ENCODE measurements at places on chromosomes 11 and 22.

DNA sequence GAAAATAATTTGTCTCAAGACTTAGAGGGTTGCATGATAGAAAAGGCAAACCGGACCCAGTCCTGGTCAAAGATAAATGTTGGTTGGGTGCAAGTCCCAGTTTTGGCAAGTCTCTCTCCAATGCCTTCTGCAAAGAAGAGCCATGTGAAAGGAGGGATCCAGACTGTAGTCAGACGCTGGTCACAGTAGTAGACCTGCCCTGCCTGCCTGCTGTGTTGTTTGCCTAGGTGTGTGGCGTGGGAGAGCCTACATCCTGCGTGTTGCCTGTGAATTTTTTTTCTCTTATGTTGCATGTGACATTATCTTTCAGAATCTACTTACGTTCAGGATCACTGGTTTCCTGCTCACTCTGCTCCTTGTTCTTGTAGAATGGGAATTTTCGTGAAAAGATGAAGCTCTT, 197.6 kb upstream of the CCDC90B start:
- DNase-seq, result no peak

GRCh38 chr22:37214731-37215030, 2.4 kb upstream of the SSTR3 start:
- no peak for DNase-seq

DNA sequence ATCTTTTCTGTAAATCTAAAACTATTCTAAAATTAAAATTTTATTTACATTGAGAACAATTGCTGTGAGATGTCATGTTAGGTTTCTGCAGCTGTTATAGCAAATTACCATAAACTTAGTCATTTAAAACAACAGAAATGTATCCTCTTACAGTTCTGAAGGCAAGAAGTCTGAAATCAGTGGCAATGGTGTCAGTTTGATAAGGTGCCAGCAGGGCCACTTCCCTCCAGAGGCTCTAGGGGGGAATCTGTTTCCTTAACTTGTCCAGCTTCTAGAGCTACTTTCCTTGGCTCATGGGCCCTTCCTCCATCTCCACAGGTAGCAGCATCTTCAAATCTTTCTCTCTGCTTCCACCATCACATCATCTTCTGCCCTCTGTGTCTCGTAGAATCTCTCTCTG, 23.0 kb downstream of the MOGAT2 start:
- no peak for DNase-seq

DNA sequence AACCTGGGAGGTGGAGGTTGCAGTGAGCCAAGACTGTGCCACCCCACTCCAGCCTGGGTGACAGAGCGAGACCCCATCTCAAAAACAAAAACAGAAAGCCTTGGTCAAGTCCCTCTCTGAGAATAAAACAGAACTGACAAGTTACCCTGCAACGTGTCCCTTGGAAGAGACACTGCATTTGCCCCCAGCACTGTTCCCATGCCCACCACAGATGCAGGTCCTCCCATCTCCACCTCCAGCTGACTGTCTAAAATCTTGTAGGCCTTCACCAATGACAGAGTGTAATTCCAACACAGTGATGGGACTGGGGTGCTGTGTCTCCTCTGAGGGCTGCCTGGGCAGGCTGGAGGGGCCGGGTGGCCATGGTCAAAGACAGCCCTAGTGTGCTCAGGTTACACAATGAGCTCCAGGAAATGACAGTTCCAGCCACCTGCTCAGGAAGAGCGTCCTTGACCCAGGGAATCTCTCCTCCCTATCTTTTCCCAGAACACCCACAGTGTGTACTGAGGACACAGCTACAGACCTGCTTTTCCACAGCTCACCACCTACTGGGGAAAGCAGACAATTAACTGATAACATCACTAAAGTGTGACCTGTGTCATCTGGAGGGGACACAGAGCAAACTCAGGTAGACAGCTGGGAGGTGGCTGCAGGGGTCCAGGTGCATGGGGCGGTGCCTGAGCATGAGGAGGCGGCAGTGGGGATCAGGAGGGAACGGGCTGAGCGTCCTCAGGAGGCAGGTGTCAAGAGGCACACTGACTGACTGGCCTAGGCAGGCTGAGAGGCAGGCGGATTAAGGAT, 56.4 kb downstream of the ARFGAP3 start:
- DNase-seq, result no peak

GRCh38 chr22:50280708-50281383, 10.7 kb upstream of the MAPK11 start:
- no peak for DNase-seq

- no peak for DNase-seq
These were observed 156.1 kb downstream of the HIPK3 start for GRCh38 chr11:33413301-33413700.

- DNase-seq, result no peak
These were observed 215.6 kb downstream of the DDX10 start for GRCh38 chr11:108880510-108880909.

GRCh38 chr22:49392841-49393510, 434.7 kb downstream of the BRD1 start:
- DNase-seq, result no peak

- no peak for DNase-seq
These were observed 27.0 kb upstream of the SLC25A18 start for GRCh38 chr22:17536269-17536668.

DNA sequence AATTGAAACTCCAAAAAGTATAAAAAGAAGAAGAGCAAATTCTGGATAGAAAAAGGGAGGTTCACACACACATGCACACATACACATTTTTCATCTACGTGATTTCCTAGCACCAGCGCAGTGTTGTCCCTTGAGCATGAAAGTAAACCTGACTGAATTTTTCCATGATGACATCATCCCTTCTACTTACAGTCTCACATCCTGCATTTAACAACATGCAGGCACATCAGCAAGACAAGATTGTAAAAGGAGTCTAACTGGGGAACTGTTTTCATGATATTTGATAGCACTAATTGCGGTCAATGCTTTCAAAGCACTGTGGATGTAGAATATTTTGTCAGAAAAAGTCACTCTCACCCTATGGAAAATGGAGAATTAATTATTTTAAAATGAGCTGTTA, 36.6 kb downstream of the GAS2 start:
- no peak for DNase-seq

GRCh38 chr11:133706925-133707794, 138.2 kb downstream of the SPATA19 start:
- DNase-seq, result no peak
